ENCODE measurements at places on chromosomes 7 and 10.

DNA sequence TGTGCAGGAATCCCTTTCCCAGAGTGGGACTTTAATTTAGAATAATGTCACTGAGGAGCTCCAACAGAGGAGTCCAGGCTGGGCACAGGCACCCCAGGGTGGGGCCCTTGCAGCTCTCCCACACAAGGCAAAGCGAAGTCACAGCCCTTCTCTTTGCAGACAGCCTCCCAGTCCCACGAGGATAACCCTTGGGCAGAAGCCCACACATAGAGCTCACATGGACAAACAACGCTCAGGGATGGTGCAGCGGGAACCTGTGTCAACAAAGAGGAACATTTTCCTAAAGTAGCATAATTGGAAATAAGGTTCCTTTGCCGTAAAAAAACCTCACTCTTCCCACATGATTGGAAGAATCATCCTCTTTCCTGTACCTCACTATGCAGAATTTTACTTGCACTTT is 29.3 kb upstream of the GGCT start:
- no peak for DNase-seq

- no peak for DNase-seq
Measured at GRCh38 chr7:156106107-156106426, 293.8 kb upstream of the SHH start.

GRCh38 chr10:8056871-8057331 is 2.4 kb downstream of the GATA3 start:
- DNase-seq: peak; percentile 47

DNA sequence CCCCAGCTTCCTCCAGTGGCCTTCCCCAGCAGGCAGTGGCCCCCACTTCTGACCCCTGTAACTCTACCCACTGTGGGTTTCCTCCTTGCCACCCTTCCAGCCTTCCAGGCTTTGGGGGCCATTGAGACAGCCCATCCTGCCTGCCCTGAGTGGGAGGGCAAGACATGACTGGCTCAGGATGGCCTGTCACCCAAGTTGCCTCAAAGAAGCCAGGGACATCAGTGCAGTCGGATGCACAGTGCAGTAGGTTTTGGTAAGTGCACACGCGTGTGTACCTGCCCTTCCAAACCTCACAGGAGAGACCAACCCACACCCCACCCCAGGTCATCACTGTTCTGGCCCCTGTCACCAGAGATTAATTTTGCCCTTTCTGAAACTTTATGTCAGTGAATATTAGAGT is 22.7 kb downstream of the ZMIZ2 start:
- no peak for DNase-seq

GRCh38 chr7:96300986-96301385 is 20.9 kb downstream of the SLC25A13 start:
- no peak for DNase-seq

DNA sequence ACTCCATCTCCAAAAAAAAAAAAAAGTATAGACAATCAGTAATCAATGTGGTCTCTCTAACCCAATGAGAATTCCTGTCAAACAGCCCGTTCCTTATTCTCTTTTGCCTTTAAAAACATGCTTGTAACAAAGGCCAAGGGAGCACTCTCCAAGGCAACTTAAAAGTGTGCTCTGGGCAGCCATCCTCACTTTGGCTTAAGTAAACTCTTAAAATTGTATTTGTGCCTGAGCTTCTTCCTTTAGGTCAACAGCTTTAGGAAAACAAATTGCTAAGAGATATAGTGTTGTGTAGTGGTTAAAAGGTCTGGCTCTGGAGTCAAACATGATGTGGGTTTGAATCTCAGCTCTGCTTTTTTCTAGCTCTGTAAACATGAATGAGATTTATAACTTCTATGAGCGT is 13.9 kb upstream of the EPC1 start:
- no peak for DNase-seq

- no peak for DNase-seq
Measured at GRCh38 chr7:128052404-128052803, 21.2 kb upstream of the LRRC4 start.

- DNase-seq: no peak
Measured at GRCh38 chr10:11429439-11430052, 181.9 kb downstream of the USP6NL start.

DNA sequence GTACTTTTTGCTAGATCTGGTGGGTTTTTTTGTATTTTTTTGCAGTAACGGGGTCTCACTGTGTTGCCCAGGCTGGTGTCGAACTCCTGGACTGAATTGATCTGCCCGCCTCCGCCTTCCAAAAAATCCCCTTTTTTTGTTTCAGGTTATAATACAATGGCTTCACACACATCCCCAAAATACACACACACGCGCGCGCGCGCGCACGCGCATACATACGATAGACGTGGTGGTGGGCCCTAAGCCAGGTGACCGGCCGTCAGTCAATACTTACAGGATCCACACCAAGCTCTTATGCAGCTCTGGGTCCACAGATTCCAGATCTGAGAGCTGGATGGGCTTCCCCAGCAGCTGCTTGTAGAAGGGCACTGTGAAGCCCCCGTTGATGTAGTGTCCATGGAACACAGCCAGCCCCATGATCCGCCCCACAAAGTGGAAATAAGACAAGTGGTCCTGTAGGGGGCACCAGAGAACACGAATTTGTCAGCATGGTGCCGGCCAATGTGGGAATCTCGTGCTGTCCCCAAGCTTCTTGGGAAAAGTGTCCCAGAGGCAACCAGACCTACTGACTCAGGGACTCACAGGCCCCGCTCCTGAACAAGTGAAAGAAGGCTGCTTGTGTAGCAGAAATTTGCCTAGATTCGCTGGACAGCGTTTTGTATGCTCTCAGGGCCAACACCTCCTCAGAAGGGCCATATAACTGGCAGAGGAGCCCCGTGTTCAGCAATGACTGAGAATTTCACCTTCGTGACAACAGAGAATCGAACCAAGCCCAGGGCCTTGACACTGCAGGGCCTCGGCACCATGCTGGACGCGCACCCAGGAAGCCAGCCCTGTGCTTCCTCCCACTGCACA is 103.6 kb downstream of the SMURF1 start:
- peak; percentile 53 for DNase-seq

- no peak for DNase-seq
Measured at GRCh38 chr10:112701878-112702255, 248.2 kb upstream of the TCF7L2 start.

GRCh38 chr7:47254081-47254977 is 327.6 kb downstream of the TNS3 start:
- no peak for DNase-seq

- DNase-seq: no peak
Measured at GRCh38 chr7:141563956-141564623, 12.9 kb downstream of the AGK start.

GRCh38 chr7:36784991-36785940 is 61.0 kb upstream of the AOAH start:
- peak; percentile 68 for DNase-seq

GRCh38 chr7:95095259-95095965 is 188.0 kb downstream of the PPP1R9A start:
- no peak for DNase-seq

GRCh38 chr7:30285536-30286284 is 1.3 kb downstream of the ZNRF2 start:
- DNase-seq: peak; percentile 19

DNA sequence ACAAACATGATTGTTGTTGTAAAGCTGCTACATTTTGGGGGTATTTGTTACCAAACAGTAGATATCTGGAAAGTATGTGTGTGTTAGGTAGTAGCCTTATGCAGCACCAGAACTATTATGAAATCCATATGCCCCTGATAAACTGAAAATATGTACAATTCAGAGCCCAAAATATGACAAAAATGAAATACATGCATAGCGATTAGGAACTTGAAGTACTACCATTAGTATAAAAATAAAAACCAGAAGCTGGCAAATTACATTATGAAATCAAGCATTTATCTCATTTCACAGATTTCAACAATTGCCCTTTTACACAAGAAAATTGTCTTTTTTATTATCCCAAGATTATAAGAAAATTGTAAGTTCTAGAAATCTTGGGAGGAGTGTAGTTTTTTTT is 33.9 kb downstream of the SLC26A5 start:
- DNase-seq: no peak
